Effector CD4-positive, alpha-beta T cell (primary cell): ENCODE measurements at places on chromosomes 16 and 17.

GRCh38 chr16:12287796-12288536, 311.4 kb downstream of the SNX29 start:
- DNase-seq = no peak

- no peak for DNase-seq
Measured at GRCh38 chr17:39593371-39593770, 14.3 kb downstream of the NEUROD2 start.

- DNase-seq = no peak
Measured at GRCh38 chr16:79607587-79607986, 7.0 kb upstream of the MAF start.

GRCh38 chr16:86566601-86566965, at the start of gene FOXC2:
FOXC2 (plus strand) TSS chr16:86566829; CDS start chr16:86567336, 507 bp downstream.
- peak; percentile 29 for DNase-seq

DNA sequence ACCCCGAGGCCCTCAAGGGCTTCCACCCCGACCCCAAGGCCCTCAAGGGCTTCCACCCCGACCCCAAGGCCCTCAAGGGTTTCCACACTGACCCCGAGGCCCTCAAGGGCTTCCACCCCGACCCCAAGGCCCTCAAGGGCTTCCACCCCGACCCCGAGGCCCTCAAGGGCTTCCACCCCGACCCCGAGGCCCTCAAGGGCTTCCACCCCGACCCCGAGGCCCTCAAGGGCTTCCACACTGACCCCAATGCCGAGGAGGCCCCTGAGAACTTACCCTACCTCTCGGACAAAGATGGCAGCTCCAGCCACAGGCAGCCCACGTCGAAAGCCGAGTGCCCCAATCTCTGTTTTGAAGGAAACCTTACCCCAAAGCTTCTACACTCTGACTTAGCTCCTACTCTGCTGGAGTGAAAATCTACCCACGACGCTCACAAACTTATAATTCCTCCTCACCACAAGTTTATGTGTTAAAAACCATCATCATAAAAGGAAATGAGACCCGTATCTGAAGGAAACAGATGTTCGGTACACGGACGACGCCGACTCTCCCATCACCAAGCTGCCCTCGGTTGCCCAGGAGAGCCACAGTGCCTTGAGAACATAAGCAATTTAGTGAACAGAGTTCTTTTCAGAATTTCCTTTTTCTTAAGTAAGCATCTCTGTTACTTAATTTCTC, 61.2 kb upstream of the RPH3AL start:
- DNase-seq = no peak

DNA sequence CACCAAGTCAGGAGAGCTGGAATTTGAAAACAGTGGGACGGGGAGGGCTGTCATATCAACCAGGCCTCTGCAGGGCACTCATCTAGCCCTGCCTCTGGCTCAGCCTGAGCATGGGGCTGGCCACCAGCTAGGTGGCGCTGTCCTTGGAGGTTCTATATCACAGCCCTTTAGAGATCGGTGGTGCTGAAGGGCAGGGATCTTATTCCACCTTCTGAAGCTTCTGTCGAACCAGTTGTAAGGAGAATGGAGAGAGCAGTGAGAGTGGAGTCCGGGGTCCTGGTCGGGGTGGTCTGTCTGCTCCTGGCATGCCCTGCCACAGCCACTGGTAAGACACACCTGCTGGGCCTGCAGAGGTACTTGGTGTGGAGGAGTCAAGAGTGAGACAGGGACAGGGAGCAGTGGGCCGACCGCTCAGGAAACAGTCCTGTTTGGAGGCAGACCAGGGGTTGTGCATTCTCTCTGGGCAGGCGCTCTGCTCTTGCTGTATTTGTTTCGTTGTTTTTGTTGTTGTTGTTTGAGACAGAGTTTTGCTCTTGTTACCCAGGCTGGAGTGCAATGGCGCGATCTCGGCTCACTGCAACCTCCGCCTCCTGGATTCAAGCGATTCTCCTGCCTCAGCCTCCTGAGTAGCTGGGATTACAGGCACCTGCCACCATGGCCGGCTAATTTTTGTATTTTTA, at the start of gene CES3:
TSS of gene CES3 (plus strand) at position 202 of the 680 bp plus-strand sequence. CDS start at position 244, 42 bp downstream.
- no peak for DNase-seq

GRCh38 chr16:1643521-1643920, 31.4 kb downstream of the CRAMP1 start:
- DNase-seq = no peak

GRCh38 chr17:79339321-79339720, 264.7 kb downstream of the ENGASE start:
- no peak for DNase-seq

- DNase-seq = no peak
Measured at GRCh38 chr17:75239214-75239613, 22.2 kb downstream of the GGA3 start.

DNA sequence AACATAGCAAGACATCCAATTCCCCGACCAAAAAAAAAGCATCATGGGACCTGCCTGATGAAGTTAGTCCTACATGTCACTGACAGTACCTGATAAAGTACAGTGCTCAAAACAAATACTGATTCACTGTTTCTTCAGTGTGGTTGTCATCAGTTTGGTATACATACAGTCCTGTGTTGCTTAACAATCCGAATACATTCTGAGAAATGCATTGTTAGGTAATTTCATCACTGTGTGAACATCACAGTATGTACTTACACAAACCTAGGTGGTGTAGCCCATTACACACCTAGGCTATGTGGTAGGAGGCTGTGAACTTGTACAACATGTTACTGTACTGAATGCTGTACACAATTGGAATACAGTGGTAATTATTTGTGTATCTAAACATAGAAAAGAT, 19.0 kb upstream of the FA2H start:
- DNase-seq = no peak

DNA sequence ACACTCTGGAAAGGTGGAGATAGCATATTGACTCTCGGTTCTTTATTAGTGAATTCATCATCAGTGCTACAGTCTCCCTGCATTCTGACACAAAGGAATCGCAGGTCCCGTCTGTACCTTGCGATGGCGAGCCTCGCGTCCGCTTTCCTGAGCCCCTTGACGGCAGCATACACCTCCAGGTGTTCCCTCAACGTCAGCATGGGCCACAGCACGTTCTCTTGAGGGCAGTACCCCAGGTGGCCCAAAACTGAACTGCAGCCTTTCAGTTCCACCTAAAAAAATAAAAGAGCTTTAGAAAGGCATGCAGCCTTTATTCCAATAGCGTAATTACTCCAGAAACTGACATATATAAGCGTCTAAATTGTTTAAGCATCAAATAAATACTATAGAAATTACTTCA, 24.2 kb upstream of the ABCA9 start:
- DNase-seq = no peak

DNA sequence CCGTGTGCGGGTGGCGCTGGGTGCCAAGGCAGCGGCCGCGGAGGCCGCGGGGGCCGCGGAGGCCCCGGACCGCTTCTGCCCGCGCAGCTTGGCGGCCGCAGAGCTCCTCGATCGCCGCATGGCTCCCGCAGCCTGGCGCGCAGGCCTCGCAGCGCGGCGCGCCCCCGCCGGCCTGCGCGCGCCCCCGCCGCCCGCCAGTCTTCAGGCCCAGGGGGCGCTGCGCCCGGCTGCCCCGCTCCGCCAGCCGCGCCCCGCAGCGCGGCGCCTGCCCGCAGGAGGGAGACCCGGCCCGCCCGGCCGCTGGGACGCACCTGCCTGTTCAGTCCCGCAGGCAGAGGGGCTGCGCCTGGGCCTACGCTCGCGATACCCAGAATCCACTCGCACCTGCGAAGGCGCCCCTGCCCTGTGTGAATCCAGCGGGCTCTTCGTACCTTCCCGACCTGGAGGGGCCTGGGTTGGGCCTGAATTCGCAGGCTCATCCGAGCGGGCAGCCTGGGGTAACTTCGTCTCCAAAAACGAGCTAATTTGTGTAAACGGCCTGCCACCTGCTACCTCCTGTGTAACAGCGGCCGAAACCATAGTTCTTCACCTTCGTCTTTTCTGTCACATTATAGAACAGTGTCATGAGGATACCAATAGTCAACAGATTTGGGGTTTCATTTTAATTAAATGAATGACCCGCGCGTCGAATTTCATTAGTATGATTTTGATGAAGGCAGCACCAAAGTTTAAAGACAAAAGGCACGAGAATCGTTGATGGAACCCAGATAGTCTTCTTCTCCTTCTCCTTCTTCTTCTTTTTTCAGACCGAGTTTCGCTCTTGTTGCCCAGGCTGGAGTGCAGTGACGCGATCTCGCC, at the start of gene CENPV:
TSS of gene CENPV (minus strand) at position 153 of the 858 bp plus-strand sequence. CDS start at position 120, 33 bp downstream.
- peak; percentile 51 for DNase-seq

GRCh38 chr17:76107509-76107908, 3.9 kb upstream of the EXOC7 start:
- DNase-seq = no peak

- no peak for DNase-seq
Measured at GRCh38 chr16:52572656-52573055, 25.7 kb upstream of the TOX3 start.

- DNase-seq = no peak
Measured at GRCh38 chr16:73231379-73231778, 183.5 kb upstream of the ZFHX3 start.

GRCh38 chr17:74011966-74012365, 191.5 kb upstream of the RPL38 start:
- no peak for DNase-seq

GRCh38 chr17:80866050-80866793, 125.4 kb upstream of the CHMP6 start:
- peak; percentile 56 for DNase-seq

DNA sequence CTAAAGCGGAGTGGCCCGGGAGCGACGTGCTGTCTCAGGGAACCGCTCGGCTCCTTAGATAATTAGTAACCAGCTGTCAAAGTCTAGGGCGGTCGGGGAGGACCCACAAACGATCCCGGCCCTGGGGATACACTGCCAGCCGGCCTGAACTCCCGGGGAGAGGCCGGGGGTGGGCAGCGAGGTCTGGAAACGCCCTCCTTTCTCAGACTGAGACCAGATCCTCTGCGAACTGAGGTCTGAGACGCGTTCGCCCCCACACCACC, 1.3 kb downstream of the HNF1B start:
- no peak for DNase-seq

- DNase-seq = peak; percentile 53
Measured at GRCh38 chr17:58344791-58345157, 7.2 kb downstream of the SUPT4H1 start.

DNA sequence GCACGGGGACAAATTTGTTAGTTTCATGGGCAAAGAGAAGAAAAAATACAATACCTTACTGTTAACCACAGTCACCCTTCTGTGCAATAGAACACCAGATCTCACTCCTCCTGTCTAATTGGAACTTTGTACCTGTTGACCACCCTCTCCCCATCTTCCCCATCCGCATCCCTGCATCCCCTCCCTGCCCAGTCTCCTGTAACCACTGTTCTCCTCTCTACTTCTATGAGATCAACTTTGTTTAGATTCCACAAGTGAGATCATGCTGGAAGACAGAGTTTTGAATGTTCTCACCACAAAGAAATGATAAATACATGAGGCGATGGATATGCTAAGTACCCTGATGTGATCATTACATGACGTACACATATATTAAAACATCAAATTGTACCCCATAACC, 47.7 kb downstream of the CLEC16A start:
- DNase-seq = no peak

DNA sequence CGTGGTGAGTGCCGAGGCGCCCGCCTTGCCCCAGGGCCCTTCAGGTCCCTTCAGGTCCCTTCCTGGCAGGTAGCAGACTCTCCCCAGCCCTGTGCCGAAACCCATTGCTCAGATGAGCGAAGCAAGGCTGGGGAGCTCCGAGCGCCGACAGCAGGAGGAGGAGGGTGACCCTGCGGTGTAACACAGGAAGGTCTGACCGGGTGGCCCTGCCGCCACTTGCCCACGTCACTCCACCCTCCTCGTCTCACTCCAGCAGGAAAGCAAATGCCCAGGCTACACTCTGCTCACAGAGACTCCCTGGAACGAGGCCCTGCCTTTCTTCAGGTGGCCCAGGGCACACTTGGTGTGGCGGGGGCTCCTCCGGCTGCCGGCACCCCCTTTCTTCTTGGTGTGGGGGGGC, 57.2 kb downstream of the ACTG1 start:
- no peak for DNase-seq

DNA sequence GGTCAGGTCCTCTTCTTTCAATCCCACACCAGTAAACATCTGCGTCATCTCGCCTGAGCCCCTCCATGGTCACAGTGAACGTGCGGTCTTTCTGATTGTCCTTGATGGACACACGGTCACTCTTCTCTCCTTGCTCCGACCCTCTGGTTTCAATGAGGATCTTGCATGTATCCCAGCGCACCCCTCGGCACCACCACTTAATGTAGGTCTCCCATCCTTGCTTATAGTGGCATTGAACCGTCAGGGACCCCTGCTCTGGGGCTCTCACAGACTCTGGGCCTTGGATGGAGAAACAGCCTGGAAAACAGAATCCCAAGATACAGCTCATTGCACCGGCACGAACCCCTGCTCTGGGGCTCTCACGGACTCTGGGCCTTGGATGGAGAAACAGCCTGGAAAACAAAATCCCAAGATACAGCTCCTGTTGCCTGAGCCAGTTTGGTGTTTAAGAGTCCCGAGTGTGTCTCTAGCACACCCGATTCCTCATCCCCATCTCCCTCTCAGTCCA, 5.4 kb downstream of the CD300LB start:
- DNase-seq = no peak

- DNase-seq = no peak
Measured at GRCh38 chr16:31268033-31268365, 8.2 kb downstream of the ITGAM start.

DNA sequence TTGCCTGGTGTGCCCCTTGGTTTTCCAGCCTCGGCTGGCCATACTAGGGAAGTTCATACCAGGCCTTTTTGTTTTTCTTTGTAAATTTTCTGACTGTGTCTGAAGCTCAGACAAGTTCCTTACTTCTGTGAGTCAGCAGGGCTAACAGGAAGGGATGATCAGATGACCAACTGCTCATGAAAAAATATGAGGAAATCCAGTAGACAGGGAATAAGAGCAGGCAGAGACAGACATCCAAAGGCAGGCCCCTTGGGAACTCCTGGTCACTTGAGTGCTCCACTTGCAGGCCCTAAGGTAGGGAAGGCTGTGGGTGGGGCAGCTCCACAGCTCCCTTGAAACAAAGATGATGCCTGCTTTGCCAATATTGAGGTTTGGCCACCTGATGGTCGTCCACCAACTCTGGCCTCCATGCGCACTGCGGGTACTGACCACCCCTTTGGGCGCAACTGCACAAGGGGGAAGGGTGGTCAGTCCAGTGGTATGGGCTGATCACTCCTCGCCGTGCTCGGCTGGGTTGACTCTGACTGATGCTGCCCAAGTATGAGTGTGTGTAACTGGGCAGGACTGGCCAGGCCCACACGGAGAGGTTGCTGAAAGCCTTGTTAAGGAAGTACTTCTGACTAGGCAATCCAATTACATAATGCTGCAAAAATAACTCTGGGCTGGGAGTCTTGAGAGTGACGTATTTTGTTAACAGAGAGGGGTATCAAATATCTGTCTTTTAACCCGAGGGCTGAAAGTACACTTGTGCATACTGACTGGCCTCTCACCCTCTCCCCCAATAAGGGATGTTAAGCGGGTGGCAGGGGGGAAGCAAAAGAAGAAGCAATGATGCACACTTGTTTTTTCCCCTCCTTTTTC, 20.8 kb upstream of the ZFHX3 start:
- DNase-seq = no peak

- no peak for DNase-seq
Measured at GRCh38 chr17:63760771-63761539, 12.4 kb downstream of the CCDC47 start.

- DNase-seq = no peak
Measured at GRCh38 chr16:23114131-23114904, 34.9 kb downstream of the USP31 start.
